ENCODE measurements at places on chromosomes 11 and 22. TPM values are rescaled to one million over a fixed set of nuclear protein-coding genes. Genes with fewer than 3 reads are reported as not detected.

GRCh38 chr22:37260155-37260795 is 16.2 kb upstream of the RAC2 start:
- H3K4me3 ChIP-seq, result no peak overlapping the region
- DNase-seq, result no peak
- H3K36me3 ChIP-seq, result no peaks in the 10 kb centered on the region
- no peaks in the 10 kb centered on the region for H3K4me1 ChIP-seq
- peaks cover 3% of the 10 kb centered on the region for H3K27me3 ChIP-seq
- H3K27ac ChIP-seq, result no peak overlapping the region

DNA sequence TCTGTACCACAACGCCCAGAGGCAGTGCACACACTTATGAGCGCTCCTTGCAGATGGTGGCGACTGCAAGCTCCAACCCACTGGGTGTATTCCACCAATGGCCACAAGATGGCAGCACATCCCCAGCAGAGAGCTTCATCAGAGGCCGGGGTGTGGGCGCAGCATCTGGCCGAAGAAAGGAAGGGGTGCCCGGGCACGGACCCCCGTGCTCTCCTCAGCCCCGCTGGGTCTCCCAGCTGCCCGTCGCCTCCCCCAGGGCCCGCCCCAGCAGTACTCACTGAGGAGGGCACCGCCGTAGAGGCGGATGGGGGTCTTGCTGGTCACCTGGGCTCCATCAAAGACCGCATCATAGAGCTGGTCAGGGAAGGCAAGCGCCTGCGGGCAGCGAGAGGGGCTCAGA is 14.2 kb downstream of the TP53I11 start:
- H3K4me3 ChIP-seq, result no peak overlapping the region
- no peak overlapping the region for H3K27ac ChIP-seq
- H3K36me3 ChIP-seq, result peaks cover 3% of the 10 kb centered on the region
- no peaks in the 10 kb centered on the region for H3K27me3 ChIP-seq

- no peaks in the 10 kb centered on the region for H3K36me3 ChIP-seq
- H3K4me3 ChIP-seq, result no peak overlapping the region
- H3K27me3 ChIP-seq, result no peaks in the 10 kb centered on the region
- H3K4me1 ChIP-seq, result no peaks in the 10 kb centered on the region
- DNase-seq, result peak; percentile 17
Measured at GRCh38 chr11:79198898-79199250, 242.0 kb downstream of the TENM4 start.

GRCh38 chr22:44707752-44708151 is 5.7 kb downstream of the PRR5 start:
- no peaks in the 10 kb centered on the region for H3K36me3 ChIP-seq
- no peaks in the 10 kb centered on the region for H3K27me3 ChIP-seq

- no peak overlapping the region for H3K4me3 ChIP-seq
- no peaks in the 10 kb centered on the region for H3K27me3 ChIP-seq
- DNase-seq, result no peak
- H3K27ac ChIP-seq, result no peak overlapping the region
- no peaks in the 10 kb centered on the region for H3K36me3 ChIP-seq
Measured at GRCh38 chr11:131957201-131957600, 586.8 kb downstream of the NTM start.

Gene SLC5A4
- polyA plus RNA-seq, result 0.19 TPM

GRCh38 chr11:24391167-24391566 is 105.7 kb upstream of the LUZP2 start:
- no peak overlapping the region for H3K27ac ChIP-seq
- H3K36me3 ChIP-seq, result no peaks in the 10 kb centered on the region
- no peaks in the 10 kb centered on the region for H3K4me1 ChIP-seq

DNA sequence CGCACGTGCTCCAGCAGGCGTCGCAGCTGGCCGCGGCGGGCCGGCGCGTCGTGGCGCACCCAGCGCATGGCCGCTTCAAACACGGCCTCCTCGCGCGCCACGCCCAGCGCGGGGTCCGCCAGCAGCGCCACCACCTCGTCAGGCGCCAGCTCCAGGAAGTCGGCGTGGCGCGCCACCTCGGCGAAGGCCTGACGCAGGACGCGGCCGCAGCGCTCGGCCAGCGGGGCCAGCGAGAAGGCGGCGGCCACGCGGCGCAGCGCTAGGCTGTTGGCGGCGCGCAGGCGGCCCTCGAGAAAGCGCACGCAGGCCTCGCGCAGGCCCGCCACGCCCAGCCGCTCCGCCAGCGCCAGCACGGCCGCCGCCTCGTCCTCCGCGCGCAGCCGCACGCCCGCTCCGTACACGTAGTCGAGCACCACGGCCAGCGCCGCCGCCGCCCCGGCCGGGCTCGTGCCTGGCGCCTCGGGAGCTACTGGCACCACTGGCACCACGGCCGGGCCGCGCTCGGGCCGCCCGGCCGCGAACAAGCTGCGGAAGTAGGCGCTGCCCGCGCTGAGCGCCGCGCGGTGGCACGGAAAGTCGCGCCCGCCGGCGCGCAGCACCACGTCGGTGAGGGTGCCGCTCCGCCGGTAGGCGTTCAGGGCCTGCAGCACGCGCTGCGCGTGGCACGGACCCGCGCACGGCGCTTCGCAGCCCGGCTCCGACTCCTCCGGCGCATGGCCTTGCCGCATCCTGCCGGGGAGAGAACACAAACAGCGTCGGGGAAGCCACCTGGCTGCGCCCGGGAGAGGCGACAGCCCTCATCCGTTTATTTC is 2.9 kb downstream of the KLHL35 start:
- H3K27me3 ChIP-seq, result no peaks in the 10 kb centered on the region
- no peak overlapping the region for H3K27ac ChIP-seq
- H3K36me3 ChIP-seq, result no peaks in the 10 kb centered on the region
- H3K4me3 ChIP-seq, result peak overlapping the region; percentile 41

DNA sequence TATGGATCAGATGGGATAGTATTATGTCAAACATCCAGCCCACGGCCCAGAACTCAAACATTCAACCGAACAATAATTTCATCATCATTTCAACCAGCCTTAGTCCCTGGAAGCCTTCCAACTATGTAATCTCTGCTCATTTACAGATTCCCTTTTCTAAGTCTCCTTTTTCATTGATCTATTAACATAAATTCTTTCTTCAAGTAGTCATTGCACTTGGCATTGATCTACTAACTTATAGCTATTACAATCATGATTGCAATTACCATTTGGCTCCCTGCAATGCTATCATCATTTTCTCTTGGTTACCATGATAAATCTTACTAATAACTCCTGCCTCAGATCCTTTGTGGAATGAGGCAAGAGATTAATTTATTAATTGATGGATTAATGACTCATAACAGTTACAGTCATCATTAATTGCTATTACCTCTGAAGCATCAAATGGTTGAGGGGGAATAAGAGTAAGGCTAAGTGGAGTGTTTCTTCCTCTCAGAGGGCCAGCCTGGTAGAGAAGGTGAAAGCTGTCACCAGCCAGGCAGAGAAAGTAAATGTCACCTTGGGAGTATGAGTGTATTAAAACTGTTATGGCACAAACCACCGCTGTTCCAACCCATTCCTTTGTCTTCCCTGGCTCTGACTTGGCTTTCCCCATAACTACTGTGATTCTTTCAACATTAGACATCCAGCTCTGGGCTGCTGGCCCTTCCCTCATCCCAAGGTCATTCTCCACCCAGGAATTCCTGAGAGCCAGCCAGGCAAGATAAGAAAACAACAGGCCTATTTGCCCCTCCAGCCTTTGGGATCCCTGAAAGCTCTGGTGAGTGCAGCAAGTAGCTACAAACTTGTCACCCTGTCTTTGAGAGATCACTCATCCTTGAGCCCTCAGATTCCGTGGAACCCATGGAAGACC is 174.7 kb downstream of the RRAS2 start:
- no peak overlapping the region for H3K4me3 ChIP-seq
- H3K36me3 ChIP-seq, result no peaks in the 10 kb centered on the region
- no peaks in the 10 kb centered on the region for H3K27me3 ChIP-seq

Gene NNMT
- 101 TPM for polyA plus RNA-seq

- no peak for DNase-seq
- H3K4me1 ChIP-seq, result no peaks in the 10 kb centered on the region
- no peak overlapping the region for H3K27ac ChIP-seq
Measured at GRCh38 chr11:17573526-17573925, 26.5 kb downstream of the OTOG start.

- no peaks in the 10 kb centered on the region for H3K27me3 ChIP-seq
- H3K36me3 ChIP-seq, result no peaks in the 10 kb centered on the region
- DNase-seq, result peak; percentile 66
- no peaks in the 10 kb centered on the region for H3K4me1 ChIP-seq
- no peak overlapping the region for H3K27ac ChIP-seq
Measured at GRCh38 chr11:113289431-113290187, 24.8 kb upstream of the TTC12 start.

Gene PRG3
- not detected for polyA plus RNA-seq

GRCh38 chr11:33912405-33913361 is 20.8 kb upstream of the LMO2 start:
- no peaks in the 10 kb centered on the region for H3K27me3 ChIP-seq
- no peaks in the 10 kb centered on the region for H3K4me1 ChIP-seq
- H3K27ac ChIP-seq, result no peak overlapping the region
- H3K4me3 ChIP-seq, result no peak overlapping the region
- H3K36me3 ChIP-seq, result no peaks in the 10 kb centered on the region

GRCh38 chr22:47030143-47030661 is 267.8 kb downstream of the TBC1D22A start:
- H3K4me3 ChIP-seq, result no peak overlapping the region
- peaks cover 13% of the 10 kb centered on the region for H3K4me1 ChIP-seq
- no peaks in the 10 kb centered on the region for H3K36me3 ChIP-seq
- no peak overlapping the region for H3K27ac ChIP-seq
- no peak for DNase-seq
- H3K27me3 ChIP-seq, result no peaks in the 10 kb centered on the region

Gene NPAS4
- polyA plus RNA-seq, result 0.63 TPM

DNA sequence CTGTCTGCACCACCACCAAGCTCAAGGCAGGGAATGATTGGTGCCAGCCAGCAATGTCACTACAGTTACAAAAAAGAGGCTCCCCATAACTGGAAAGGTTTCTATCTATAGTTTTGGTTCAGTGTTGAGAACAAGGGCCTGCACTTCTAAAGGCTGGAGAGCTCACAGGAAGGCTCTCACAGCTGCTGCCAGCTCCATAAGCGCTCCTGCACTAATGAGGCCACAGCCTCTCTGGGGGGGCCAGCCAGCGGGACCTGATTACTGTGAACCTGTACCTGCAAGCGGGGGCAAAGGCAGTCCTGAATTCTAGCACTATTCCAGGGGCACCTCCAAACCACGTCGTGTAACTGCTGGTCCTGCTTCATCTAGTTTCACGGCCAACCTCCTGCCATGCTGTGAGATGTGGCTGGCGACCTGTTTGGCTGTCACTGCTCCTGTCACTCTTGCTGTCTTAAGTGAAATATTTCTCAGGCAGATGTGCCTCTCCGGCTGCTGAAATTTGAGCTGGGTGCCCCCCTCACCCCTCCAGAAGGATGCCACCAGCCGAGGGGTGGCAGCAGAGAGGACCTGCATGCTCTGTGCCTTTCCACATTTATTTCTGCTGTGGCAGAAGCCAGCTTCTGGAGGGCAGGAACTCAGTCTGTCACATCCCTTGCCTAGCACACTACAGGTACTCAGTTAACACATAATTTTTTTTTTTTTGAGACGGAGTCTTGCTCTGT is 53.3 kb upstream of the ARFGAP3 start:
- H3K36me3 ChIP-seq, result no peaks in the 10 kb centered on the region
- H3K4me3 ChIP-seq, result no peak overlapping the region
- H3K27me3 ChIP-seq, result no peaks in the 10 kb centered on the region
- peak overlapping the region; percentile 22 for H3K27ac ChIP-seq

DNA sequence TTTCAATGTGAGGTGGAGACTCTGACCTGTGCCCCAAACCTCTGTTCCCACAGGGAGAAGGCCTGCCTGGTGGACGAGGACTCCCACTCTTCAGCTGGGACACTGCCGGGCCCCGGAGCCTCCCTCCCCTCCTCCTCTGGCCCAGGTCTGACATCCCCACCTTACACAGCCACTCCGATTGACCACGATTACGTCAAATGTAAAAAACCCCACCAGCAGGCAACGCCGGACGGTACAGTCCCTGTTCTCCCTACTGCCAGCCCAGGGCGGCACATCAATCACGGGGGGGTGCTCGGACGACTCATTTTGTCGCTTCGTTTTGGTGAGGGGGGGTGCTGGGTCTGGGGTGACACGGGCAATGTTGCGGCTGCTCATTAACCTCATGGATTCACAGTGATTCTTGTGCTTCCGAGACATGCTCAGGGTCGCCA is 83.3 kb upstream of the SUSD2 start:
- no peak overlapping the region for H3K27ac ChIP-seq
- H3K4me3 ChIP-seq, result no peak overlapping the region
- no peaks in the 10 kb centered on the region for H3K4me1 ChIP-seq

- no peaks in the 10 kb centered on the region for H3K36me3 ChIP-seq
- DNase-seq, result no peak
- H3K27ac ChIP-seq, result no peak overlapping the region
Measured at GRCh38 chr11:108854346-108854745, 189.5 kb downstream of the DDX10 start.

Gene ENTHD1
- polyA plus RNA-seq, result not detected

- peak; percentile 69 for DNase-seq
- no peaks in the 10 kb centered on the region for H3K36me3 ChIP-seq
- H3K4me1 ChIP-seq, result peaks cover 6% of the 10 kb centered on the region
- no peak overlapping the region for H3K4me3 ChIP-seq
- no peaks in the 10 kb centered on the region for H3K27me3 ChIP-seq
- no peak overlapping the region for H3K27ac ChIP-seq
Measured at GRCh38 chr11:44316659-44317240, 6.8 kb upstream of the ALX4 start.

- H3K4me3 ChIP-seq, result peak within 1 kb of the TSS; percentile 46
- no peak within 1 kb of the TSS for H3K27ac ChIP-seq
- no peaks in the 10 kb centered on the region for H3K36me3 ChIP-seq
Measured at GRCh38 chr11:93850594-93851018, at the start of gene VSTM5. Gene VSTM5, minus strand, starts transcription at chr11:93850618. Its CDS starts 116 bp downstream, at chr11:93850502.

Measured in pancreas (tissue), 10 donors.